SK-N-MC (cell line): ENCODE measurements at places on chromosomes 16 and 17.

- no peak for DNase-seq
These were observed at the start of gene TMEM107 for GRCh38 chr17:8176197-8176940. TSS of gene TMEM107 (minus strand) at chr17:8176380. CDS start at chr17:8176286, 94 bp downstream.

DNA sequence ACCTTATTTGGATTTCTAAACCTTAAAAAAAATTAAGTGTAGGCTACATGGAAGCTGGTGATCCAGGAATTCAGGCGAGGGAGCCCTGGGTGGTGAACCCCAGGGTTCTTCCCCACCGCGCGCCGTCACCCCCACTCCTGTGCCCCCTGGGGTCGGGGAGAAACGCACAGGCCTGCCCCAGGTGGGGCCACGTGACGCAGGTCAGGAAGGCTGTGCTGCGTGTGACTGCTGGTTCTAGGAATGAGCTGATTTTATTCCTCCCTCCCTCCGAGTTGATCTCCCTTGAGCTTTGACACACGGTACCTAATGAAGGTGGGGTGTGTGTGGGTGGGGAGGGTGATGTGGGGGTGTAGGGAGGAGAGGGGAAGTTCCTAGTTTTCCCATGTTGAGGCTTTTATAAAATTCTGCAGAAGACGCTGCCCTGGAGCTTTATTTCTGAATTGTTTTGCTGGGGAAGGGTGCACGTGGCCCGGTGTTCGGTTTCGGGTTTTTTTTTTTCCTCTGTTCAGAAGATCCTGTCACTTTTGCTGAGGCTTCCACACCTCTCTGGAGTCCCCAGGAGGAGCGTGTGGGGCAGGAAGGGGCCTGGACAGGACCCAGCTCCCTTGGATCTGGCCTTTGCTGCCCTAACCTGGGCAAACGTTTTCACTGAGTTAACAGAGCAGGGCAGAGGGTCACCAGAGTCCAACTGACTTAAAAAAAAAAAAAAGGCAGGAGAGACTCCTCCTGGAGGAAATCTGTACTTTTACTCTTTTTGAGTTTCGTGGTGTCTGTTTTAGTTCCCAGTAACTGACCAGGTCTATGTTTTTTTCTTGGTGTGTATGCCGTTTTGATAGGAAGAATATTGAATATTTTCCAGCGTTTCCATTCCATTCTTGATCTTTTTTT, 55.8 kb upstream of the GSE1 start:
- DNase-seq: no peak

DNA sequence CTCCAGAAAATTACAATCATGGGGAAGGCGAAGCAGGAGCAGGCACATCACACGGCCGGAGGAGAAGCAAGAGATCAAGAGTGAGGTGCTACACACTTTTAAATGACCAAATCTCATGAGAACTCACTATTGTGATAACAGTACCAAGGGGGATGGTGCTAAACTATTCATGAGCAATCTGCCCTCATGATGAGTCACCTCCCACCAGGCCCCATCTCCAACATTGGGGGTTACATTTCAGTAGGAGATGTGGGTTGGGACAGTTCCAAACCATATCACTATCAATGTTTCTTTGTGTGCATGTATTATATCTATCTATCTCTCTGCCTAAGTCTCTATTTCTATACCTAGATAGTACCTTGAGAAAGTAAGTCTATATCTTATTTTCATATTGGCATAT, 724.8 kb downstream of the CDH11 start:
- DNase-seq: no peak

DNA sequence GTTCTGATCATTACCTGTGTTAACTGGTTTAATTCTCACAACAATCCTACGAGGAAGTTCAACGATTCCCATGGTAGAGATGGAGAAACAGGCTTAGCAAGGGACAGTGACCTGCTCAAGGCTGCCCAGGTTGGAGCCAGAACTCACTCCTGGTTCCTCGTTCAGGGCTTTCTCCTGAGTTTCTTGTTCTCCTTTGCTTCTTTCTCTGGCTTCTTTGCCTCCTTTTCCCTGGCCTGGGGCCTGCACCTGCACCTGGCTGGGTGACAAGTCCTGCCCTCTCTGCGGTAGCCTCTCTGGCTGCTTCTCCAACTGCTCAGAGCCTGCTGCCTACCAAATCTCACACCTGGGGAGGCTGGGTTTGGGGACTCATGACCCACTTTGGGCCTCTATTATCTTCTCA, 2.8 kb downstream of the CCL22 start:
- no peak for DNase-seq

- DNase-seq: no peak
These were observed 43.4 kb downstream of the METRNL start for GRCh38 chr17:83122834-83123233.

- no peak for DNase-seq
These were observed 78.4 kb downstream of the KATNIP start for GRCh38 chr16:27628241-27628942.

GRCh38 chr17:15917438-15918027, 27.4 kb upstream of the ADORA2B start:
- no peak for DNase-seq

- no peak for DNase-seq
These were observed 30.7 kb downstream of the NPTX1 start for GRCh38 chr17:80445726-80446110.

DNA sequence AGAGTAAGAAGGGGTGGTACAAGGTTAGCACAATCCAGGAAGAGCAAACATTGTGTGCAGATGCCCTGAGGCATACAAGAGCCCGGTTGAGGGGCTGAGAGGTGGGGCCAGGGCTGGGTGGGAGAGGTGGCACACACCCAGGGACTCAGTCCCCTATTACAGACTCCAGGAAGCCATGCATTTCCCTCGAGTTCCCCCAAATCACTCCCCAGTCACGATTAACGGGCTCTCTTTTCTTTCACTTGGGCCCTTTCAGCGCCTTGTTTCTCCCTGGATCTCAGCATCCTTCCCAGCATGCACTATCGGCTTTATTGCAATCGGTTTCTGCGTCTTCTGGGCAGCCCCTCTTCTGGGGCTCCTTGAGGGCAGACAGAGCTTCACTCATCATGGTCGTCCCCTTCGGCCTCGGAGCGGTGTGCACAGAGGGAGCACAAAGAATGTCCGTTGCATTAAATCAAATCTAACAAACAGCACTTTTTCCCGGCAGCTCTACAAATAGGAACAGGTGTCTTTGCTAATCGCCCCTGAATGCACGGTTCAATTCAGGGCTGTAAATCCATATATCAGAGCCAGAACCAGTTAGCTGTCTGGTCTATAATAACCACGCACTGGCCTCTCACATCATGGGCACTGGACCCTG, 184.6 kb upstream of the HSBP1 start:
- DNase-seq: no peak
